Stimulated activated naive CD8-positive, alpha-beta T cell treated with anti-CD3 and anti-CD28 coated beads, Interleukin-15, amount 100 ng/mL, for 72 hours (primary cell): ENCODE measurements at places on chromosomes 6 and 20.

- DNase-seq, result no peak
These were observed 971.3 kb upstream of the DEFB115 start for GRCh38 chr20:30286157-30286556.

DNA sequence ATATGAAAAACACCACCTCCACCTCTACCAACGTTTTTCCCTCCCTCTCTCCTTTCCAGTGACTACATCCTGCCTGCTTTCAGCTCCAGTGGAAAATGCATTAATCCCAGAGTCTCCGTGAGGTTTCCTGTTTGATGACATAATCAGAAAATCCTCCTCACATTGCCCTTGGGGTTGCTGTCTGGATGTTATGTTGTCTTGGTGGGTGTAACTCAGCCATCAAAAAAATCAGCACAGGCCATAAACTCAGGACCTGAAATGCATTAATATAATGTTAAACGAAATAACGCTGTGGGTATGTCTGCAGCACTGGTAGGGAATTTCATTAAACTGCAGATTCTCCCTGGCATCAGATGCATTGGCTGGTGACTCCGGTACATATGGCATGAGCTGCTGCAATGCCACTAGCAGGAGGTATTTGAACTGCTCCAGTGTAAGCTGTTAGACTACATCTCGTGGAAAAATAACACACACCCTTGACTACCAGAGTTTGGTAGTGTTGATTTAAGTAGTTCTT is 297.8 kb downstream of the PRL start:
- DNase-seq, result no peak

GRCh38 chr6:34475238-34475682 is 9.4 kb downstream of the PACSIN1 start:
- DNase-seq, result no peak

GRCh38 chr6:98470821-98471220 is 363.6 kb upstream of the POU3F2 start:
- no peak for DNase-seq

DNA sequence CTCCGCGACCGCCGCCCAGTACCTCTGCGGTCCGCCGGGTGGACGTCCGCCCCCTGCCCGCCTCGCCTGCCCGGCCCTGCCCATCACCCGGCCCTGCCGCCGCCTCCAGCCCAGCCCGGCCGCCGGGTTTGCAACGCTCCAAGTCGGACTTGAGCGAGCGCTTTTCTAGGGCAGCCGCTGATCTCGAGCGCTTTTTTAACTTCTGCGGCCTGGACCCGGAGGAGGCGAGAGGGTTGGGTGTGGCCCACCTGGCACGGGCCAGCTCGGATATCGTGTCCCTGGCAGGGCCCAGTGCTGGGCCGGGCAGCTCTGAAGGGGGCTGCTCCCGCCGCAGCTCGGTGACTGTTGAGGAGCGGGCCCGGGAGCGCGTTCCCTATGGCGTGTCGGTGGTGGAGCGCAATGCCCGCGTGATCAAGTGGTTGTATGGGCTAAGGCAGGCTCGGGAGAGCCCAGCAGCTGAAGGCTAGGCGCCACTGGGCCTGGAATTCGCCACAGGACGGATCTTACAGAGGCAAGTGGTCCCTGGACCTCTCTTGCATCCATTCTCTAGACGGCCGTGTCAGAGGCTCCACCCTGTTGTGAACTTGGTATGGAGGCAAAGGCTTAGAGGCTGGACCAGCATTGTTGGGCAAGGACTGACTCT is 11.8 kb downstream of the FAM110A start:
- no peak for DNase-seq

GRCh38 chr6:43495409-43495941 is 14.7 kb downstream of the LRRC73 start:
- no peak for DNase-seq

GRCh38 chr6:115667478-115668026 is 393.1 kb downstream of the FRK start:
- no peak for DNase-seq

- DNase-seq, result no peak
These were observed 6.8 kb downstream of the ADISSP start for GRCh38 chr20:3760655-3761348.

- peak; percentile 58 for DNase-seq
These were observed 125.6 kb downstream of the CARMIL1 start for GRCh38 chr6:25404693-25405169.

DNA sequence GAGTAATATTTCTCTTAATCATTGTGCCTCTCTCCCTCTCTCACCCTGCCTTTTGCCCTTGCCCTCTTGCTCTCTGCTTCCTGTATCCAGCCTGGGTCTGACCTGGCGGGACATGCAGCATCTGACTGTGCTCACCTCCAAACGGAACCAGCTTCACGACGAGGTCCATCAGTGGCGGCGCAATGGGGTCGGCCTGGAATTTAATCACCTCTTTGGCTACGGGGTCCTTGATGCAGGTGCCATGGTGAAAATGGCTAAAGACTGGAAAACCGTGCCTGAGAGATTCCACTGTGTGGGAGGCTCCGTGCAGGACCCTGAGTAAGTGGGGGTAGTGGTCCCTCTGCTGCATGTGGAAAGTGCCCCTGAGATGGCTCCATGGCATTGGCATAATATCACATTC is 65.9 kb downstream of the BFSP1 start:
- no peak for DNase-seq

DNA sequence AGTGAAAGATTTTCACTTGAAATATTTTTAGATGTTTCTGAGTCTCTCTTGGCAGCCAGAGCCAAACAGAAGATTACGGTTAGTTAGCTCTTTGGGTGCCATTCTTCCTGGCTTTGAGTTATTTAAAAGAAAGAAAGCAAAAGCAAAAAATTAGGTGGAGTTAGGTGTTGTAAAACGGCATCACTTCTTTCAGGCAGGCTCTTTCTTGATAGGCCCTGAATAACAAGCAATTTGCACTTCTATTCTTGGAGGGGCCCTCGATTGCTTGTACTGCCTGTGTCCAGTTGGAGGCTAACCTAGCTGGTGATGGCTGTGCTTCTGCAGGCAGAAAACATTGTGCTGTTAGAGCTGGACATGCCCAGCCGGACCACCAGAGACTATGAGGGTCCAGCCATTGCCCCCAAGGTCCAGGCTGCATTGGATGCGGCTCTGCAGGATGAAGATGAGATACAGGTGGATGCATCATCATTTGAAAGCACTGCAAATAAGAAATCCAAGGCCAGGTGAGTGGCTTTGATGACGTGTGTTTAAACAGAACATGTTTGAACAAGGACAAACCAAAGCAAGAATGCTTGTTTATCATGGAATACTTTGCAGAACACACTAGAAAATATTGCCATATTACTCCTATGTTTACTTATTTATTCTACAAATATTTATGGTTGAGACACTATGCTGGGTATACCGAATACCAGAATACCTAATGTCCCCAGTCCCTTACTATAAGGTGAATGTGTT is 28.1 kb upstream of the ASXL1 start:
- no peak for DNase-seq

- no peak for DNase-seq
These were observed 8.1 kb upstream of the BCKDHB start for GRCh38 chr6:80098392-80098791.

DNA sequence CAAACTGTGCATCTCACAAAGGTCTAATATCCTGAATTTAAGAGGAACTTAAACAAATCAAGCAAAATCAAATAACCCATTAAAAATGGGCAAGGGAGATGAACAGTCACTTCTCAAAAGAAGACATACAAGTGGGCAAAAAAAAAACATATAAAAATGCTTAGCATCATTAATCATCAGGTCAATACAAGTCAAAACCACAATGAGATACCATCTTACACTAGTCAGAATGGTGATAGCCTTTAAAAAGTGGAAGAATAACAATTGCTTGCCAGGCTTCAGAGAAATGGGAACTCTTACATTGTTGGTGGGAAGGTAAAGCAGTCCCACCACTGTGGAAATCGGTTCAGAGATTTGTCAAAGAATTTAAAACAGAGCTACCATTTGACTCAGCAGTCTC is 646.7 kb upstream of the PTCHD4 start:
- no peak for DNase-seq

DNA sequence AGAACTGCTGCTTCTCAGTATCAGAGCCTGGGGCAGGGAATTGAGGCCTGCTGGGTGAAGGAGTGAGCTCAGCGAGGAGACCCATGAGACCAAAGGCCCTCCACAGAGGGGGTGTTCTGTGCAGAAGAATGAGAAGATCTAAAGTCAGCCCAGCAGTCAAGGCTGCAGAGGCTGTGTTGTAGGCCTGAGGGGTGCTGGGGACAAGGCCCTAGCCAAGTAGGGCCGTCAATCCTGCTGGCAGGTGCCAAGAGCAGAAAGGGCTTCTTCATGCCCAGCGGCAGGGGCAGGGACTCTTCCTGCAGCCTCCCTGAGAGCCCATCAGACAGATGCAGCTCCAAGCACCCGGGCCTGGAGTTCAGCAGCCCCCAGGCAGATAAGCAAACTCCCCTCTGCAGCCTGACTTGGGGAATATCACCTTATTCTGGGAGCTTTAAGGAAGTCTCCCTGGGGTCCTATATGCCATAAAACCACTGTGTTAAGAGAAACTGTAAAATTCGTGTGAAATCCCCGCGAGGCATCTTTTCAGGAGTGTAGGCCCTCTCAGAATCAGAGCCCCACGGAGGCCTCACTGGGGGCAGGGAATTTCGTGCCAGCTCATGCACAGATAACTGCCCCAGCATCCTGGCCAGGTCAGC is 9.0 kb downstream of the CCDC167 start:
- DNase-seq, result no peak

DNA sequence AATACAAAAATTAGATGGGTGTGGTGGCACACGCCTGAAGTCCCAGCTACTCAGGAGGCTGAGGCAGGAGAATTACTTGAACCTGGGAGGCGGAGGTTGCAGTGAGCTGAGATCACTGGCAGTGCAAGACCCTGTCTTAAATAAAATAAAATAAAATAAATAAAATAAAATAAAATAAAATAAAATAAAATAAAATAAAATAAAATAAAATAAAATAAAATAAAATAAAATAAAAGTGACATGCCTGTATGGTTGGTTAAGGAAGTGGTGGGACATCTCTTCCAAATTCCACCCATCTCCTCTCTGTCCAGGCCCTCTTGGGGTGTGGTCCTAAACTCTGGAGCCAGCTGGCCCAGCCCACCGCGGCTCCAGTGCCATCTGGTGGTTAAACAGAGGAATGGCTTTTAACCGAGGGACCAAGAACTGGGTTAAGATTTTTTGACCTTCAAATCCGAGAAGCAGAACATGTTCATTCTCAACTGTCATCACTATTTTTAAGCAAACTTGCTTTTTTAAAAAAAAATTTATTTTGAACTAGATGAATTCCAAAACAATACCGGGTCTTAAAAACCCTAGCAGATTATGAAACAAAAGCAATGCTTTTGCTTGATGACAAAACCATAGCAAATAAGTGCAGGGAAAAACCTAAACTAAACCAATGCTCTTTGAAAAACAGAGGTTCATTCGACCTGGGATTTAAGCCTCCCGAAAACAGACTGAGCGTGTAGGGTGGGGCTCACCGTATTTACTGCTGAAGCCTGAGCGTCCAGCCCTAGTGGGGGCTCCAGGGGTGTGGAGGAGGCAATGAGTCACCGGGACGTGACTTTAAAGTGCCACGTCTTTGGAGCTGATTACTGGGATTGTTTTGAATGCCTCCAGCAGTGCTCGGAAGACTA is 68.8 kb downstream of the CDC5L start:
- DNase-seq, result peak; percentile 41

GRCh38 chr20:1375515-1375914 is 17.3 kb downstream of the FKBP1A start:
- DNase-seq, result no peak

DNA sequence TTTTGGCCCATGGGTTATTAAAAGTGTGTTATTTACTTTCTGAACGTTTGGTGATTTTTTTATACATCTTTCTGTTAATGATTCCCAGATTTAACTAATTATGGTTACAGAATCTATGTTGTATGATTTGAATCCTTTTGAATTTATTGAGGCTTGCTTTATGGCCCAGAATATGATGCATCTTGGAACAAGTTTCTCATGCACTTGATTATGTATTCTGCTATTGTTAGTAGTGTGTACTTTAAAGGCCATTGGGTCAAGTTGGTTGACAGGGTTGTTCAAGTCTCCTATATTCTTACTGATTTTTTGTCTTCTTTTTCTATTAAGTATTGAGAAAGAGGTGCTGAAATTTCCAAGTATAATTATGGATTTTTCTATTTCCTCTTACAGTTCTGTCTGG is 105.0 kb upstream of the FOXO3 start:
- DNase-seq, result no peak

DNA sequence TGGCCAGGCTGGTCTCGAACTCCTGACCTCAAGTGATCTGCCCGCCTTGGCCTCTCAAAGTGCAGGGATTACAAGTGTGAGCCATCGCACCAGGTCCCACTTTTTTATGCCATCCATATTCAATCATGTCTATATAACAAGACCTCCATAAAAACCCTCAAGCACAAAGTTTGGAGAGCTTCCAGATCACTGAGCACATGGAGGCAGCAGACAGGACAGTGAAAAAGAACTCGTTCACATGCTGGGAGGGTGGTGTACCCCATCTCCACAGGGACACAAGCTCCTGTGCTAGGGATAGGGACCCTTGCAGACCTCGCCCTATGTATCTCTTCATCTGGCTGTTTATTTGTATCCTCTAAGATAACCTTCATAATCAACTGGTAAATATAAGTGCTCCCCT is 30.3 kb downstream of the KIF13A start:
- no peak for DNase-seq

DNA sequence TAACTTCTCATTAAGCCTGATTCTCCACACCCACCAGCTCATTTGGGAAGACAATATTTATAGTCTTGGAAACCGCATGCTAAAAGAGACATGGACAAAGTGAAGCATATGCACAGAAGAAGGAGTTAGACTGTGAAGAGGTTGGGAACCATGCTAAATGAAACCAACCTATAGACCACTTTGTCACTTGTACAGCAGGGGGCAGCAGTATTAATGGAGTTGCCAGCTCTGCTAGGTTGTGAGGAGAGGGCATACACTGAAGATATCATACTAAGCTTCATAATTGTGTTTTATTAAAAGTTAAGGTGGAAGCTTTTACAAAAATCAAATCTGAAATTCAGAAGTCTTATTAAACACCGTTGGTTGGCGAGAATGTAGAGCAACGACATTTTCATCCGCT is 38.3 kb upstream of the HMGCLL1 start:
- no peak for DNase-seq

- DNase-seq, result no peak
These were observed 137.8 kb downstream of the IPCEF1 start for GRCh38 chr6:154218787-154219186.

DNA sequence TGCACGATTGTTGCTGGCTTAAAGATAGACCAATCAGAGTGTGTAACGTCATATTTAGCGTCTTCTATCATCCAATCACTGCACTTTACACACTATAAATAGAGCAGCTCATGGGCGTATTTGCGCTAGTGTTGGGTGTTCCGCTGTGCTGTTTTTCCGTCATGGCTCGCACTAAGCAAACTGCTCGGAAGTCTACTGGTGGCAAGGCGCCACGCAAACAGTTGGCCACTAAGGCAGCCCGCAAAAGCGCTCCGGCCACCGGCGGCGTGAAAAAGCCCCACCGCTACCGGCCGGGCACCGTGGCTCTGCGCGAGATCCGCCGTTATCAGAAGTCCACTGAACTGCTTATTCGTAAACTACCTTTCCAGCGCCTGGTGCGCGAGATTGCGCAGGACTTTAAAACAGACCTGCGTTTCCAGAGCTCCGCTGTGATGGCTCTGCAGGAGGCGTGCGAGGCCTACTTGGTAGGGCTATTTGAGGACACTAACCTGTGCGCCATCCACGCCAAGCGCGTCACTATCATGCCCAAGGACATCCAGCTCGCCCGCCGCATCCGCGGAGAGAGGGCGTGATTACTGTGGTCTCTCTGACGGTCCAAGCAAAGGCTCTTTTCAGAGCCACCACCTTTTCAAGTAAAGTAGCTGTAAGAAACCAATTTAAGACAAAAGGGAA is 57.9 kb downstream of the TRIM38 start:
- peak; percentile 89 for DNase-seq

GRCh38 chr6:24780206-24780605 is 5.5 kb downstream of the GMNN start:
- DNase-seq, result no peak

- peak; percentile 36 for DNase-seq
These were observed 4.1 kb upstream of the ZKSCAN8 start for GRCh38 chr6:28137505-28137981.
